Sciatic nerve (tissue), 2 donors: ENCODE measurements at places on chromosomes 5 and 9. TPM values are rescaled to one million over a fixed set of nuclear protein-coding genes. Genes with fewer than 3 reads are reported as not detected.
A peak's percentile ranks its signal among the peaks of the same experiment; 100 is the strongest.

Gene FAM221B
- total RNA-seq = not detected

Gene BTNL9
- total RNA-seq = 105 TPM

Gene CD14
- total RNA-seq = 107 TPM

Gene FOXD4L4
- not detected for total RNA-seq

Gene OLFM1
- 40.7 TPM for total RNA-seq

DNA sequence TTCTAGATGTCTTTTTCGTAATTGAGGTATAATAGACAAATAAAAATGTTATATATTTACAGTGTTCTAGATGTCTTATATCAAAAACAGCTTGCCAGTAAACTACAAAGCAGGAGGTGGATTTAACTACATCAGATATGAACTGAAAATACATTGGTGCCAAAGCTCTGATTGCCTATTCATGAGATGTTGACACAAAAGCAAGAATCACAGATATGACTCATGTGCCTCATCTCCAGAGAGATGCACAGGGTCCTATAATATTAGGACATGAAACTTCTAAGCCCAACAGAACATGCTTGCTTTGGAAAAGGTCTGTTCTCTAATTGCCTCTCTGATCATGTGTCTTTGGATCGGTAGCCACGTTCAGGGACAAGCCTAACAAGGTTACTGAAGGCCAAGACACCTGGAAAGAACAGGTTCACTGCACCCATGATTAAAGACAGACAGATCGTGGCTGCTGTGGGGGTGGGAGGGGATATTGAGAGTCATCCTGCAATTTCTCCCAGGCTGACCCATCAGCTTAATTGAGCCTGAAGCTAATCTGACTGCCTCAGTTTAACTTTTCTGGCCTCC, 16.8 kb downstream of the ABCA1 start:
- no peak for DNase-seq

GRCh38 chr5:67063055-67063454, 133.5 kb downstream of the CD180 start:
- DNase-seq = no peak

DNA sequence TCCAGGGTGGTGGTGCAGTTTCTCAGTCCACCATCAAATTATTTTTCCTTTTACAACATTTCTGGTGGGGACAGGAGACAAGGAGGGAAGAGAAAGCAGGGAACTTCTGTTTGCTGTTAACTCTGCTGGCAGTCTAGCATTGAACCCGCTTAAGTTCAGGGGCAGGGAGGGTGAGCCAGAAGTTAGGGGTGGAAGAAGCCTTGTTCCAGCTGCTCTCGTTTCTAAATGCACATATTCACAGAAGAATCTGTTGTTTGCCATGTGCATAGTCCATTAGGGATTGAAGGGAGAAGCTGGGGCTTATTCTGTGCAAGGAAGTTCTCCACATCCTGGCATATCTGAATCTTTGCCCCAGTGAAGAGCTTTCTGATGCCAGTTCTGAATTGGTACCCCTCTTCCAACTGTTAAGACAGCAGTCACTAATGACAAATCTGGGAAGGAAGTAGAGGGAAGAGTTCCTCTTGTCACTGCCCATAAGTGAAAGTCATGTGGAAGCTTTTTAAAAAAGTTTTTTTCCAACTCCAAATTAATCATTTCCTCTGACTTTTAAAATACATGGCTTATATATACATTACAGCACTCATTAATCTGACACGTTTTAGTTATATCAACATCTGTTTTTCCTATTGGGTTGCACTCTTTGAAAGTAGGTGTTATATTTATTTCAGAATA, 32.6 kb upstream of the ACOT12 start:
- DNase-seq = no peak

GRCh38 chr5:125424402-125425141, 678.1 kb upstream of the ZNF608 start:
- no peak for DNase-seq

DNA sequence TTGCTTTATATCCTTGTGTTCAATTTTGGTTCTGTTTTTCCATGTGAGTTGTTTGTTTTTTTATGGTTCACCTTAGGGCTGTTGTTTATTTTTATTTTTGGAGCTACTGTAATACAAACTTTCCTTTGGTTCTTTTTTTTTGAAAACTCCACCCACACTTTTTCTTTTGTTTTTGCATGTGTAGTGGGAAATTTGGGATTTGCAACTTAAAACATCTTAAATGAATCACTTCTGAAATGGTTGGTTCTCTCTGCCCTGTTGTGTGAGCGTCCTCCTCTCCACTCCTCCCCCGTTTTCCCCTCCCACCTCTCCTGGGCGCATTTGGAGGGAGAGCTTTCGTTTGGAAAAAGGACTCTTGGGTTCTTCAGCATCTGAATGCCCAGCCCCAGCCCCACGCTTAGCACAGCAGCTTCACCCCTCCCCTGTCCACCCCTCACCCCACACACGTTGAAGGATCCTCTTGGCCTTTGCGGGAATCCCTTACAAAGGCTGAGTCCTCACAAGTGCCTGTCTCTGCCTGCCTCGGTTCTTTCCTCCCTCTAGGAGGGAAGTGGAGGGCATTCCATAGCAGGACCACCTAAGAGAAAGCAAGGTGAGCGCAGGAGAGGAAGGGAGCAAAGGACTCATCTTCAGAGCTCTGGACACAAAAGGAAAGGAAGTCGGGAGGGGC, 67.2 kb downstream of the DMRT1 start:
- no peak for DNase-seq

DNA sequence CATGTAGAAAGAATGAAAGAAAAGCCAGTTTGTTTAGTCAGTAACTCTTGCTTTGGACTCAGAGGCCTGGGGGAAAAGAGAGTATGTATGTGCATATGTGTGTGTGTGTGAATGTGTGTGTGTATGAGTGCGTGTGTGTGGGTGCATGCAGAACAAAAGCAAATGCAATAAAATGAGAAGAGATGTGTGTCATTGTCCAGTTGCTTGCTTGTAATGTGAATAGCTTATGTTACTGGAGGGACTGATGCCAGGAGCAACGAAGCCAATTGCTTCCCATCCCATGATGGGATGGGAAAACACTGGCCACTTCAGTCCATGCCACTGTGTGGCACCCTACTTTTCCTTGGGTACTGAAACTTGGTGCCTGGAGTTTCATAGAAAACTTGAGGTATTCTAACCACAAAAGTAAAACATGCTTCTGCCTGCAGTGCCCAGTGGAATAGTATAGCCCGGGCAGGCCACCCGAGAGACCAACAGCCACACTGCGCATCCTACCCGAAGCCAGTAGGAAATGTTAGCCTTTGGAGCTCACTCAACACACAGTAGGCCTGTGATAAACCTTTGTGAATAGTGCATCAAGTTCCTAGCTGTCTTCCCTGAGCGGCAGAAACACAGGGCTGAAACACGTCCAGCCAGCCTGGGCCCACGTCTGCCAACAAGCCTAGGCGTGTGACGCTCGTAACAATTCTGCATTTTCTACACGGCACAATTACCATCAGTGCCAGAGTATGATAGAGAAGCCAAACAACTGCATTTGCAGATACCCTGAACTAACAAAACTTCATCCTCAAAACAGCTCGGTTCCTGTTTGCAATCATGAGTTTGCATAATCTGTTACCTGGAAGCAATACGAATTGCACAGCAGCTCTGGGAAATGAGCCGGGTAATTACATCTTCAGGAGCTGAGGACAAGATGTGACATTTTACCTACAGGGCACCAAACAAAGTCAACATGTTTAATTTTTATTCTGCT, 198.1 kb downstream of the SYK start:
- DNase-seq = no peak

GRCh38 chr9:112069318-112070169, 105.6 kb downstream of the SUSD1 start:
- no peak for DNase-seq

DNA sequence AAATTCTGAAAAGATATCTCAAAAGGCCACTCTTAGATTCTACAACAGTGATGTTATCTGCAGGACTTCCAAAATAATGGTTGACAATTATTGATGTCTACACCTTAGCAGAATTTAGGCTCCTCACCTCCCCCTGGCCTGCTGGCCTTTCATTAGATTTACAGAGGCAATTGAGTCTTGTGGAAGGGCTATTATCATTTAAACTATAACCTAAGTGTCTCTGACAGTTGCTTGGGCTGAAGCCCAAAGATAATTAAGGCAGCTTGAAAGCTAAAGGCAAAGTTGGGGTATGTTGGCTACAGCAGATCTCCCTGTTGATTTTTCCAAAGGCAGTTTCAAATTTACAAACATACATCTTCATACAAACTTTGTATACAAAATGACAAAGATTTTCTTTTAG, 912.3 kb downstream of the TAF11L14 start:
- no peak for DNase-seq

GRCh38 chr9:133670466-133670865, 34.3 kb downstream of the DBH start:
- DNase-seq = no peak

DNA sequence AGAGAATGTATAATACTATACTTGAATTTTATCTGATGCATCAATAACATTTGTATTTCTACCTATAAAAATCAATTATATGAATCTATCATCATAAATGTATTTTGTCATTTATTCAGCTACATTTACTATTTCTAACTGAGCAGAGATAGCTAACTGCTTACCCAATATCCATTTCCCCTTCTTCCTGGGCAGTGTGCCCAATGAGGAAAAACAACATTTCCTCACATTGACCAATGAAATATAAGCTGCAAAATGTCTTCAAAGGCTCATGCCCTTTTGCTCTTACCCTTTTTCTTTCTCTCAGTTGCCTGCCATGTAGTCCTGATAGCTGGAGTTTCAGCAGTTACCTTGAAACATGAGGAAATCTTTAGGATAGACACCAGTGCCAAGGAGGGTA, 385.8 kb upstream of the PCSK5 start:
- DNase-seq = no peak

DNA sequence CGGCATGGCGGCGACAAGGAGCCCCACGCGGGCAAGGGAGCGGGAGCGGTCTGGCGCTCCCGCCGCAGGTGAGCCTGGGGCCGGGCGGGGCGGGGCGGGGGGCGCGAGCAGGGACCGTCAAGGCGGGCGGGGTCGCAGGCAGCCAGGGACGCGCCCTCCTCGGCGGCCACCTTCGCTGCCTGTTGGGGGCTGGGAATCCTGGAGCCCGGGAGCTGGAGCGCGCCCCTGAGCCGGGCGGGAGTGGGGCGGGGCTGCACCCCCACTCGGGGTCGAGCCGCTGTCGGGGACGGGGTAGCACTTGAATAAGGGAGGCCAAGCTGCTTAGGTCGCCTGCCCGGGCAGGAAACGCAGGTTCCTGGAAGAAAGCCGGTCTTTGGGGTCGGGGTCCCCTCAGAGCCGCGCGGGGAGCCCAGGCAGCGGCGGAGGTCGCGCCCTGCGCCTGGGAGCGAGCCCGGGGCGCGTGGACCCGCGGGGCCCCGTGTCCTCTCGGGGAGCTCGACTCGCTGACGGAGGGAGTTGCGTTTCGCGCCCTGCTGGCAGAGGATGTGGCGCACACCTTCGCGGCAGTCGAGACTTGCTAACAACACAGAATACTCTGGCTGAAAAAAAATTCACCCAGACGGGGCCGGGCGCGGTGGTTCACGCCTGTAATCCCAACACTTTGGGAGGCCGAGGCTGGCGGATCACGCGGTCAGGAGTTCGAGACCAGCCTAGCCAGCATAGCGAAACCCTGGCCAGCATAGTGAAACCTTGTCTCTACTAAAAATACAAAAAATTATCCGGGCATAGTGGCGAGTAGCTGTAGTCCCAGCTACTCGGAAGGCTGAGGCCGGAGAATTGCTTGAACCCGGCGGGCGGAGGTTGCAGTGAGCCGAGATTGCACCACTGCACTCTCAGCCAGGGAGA, 552 bp downstream of the OTULINL start:
- DNase-seq = peak; percentile 70

- no peak for DNase-seq
Measured at GRCh38 chr9:28073270-28073669, 500.0 kb upstream of the C9orf72 start.

DNA sequence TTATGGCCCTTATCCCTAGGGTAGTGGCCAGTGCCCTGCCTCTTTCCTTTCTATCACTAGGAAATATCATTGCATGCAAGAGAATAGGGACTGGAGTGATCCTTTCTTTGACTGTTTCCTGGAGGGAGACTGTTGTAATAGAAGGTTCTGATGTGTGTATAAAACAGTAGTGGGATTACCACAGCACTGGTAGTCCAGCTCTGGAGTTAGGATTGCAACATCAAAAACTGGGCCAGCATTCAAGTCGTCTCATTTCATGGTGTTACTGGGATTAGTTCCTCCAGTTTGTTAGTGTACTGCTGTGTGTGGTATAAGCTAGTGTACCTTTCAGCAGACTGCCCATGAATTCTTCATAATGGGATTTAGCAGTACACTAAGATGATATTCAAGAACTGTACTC, 45.8 kb downstream of the KIAA1958 start:
- DNase-seq = no peak

DNA sequence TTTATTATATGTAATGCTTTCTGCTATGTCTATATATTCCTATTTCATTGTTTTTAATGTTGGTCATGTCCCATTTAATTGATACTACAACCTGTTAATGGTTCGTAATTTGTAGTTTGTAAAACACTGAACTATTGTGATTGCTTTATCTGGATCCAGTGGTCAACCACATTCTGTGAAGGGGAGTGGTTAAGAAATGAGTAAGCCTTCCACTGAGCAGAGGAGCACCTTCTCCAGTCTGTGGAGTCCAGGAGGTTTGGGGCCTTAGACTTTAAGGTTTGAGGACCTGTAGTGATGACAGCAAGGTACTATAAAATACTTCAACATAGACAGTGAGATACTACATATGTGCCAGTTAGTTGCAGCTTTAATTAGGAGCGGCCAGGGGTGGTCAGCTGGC, 67.7 kb upstream of the RAD23B start:
- DNase-seq = no peak
